ENCODE measurements at places on chromosomes 3 and 15.

DNA sequence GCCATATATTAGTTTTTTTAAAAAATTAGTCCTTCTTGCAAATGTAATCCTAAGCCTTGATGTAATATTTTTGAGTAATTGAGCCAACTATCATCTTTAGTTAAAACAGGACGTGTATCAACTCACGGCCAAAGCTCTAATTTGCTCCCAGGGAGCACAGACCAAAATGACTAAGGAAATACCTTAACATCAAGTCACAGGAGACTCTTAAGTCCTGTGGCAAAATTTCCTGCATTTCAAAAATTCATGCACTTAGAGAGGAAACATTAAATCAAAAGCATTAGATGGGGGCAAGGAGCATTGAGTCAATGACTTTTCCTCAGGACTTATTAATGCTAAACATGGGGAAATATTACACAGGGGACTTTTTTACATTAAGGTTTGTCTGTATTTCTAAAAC lies 276.0 kb downstream of the MFSD1 start:
- DNase-seq = no peak

GRCh38 chr3:185649414-185649813 lies 63.3 kb downstream of the SENP2 start:
- DNase-seq = no peak

DNA sequence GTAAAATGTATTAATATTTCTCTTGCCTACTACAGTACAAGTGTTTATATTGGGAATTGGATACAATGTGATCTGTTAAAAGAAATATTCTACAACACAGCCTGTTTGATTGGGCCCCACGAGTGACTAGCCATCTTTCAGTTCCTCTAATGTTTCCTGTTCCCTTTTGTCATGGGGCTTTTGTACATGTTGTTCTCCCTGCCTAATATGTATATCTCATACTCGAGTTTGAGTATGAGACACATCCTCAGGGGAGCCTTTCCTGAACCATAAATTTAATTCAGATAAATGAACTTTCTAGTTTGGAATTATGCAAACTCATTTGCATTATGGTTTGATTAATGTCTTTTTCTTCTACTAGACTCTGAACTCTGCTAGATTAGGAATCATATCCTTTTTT lies 65.5 kb downstream of the MEF2A start:
- no peak for DNase-seq

- DNase-seq = peak; percentile 98
These were observed 90.0 kb downstream of the FSIP1 start for GRCh38 chr15:39692356-39693327.

DNA sequence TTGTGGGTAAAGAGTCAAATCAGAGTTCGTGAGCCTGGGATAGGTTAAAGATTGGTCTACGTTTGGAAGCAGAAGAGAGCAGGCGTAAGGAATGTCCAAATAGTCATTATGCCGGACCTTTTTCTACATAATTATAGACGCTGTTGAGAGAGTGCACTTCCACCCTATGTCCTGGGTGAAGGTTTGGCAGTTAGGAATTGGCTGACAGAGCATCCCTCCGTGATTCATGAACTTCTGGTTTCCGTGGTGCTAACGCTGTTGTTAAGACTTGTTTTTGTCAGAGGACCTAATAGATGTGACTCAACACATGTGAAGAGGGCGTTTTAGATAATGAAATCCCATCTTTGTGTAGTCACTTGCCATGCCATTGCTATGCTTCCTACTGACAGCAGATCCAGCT lies 1.1 kb downstream of the EAF1 start:
- DNase-seq = no peak

GRCh38 chr15:40591389-40591788 lies 2.7 kb upstream of the KNL1 start:
- DNase-seq = no peak

DNA sequence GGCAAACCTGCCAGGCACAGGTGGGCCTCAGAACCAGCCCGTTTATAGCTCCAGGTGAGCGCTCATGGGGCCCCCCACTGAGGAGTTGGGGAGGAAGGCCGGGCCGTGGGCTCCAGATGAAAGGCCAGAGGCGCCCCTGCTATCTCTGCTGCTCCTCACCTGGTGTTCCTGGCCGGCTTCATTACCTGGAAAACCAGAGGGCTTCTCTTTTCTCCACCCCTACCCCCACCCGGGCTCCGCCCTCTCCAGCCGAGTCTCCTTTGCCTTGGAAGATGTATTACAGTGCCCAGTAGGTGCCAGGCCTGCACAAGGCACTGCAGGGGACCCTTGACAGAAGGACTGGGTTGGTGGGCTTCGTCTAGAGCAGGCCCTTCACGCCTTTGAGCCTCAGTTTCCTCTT lies 111.4 kb downstream of the WNT7A start:
- no peak for DNase-seq
